Nephron progenitor cell (in vitro differentiated cells): ENCODE measurements at places on chromosomes 13 and 19.

- DNase-seq = peak; percentile 94
Observed at GRCh38 chr13:53200498-53201453, 172.2 kb downstream of the OLFM4 start.

DNA sequence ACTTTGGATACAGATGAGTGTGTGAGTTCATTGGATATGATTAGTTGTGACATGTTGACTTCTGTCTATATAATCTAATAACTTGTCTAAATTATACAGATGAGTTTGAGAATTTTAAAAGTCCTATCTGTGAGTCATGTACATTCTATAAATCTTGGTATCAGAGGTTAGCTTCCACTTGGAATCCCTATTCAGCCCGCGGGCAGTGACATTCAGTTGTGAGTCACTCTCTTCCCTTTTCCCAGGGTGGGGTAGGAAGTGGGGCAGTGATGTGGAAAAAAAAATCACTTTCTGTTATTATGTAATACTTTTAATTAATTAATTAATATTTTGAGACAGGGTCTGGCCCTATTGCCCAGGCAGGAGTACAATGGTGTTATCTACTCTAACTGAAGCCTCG is 33.0 kb upstream of the ZNF808 start:
- no peak for DNase-seq

DNA sequence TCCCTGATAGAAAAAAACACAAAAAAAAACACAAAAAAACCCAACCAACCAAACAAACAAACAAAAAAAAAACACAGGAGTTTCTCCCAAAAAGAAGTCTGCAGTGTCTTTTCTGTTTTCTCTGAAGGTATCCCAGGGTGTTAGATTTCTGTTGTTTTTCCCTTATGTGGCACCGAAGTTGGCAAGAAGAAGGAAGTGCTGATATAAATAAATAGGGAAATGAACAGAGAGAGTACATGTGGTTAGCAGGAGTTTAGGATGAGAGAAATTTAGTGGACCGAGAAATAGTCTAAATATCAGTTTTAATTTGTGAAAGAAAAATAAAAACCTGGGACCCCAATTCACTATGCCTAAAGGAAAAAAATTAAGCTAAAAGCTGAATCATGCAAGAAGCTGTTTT is 287.0 kb upstream of the SGCG start:
- DNase-seq = no peak

- DNase-seq = no peak
Observed at GRCh38 chr19:28330831-28331230, 882.1 kb downstream of the UQCRFS1 start.

- DNase-seq = no peak
Observed at GRCh38 chr19:34075661-34076091, 96.6 kb upstream of the LSM14A start.

DNA sequence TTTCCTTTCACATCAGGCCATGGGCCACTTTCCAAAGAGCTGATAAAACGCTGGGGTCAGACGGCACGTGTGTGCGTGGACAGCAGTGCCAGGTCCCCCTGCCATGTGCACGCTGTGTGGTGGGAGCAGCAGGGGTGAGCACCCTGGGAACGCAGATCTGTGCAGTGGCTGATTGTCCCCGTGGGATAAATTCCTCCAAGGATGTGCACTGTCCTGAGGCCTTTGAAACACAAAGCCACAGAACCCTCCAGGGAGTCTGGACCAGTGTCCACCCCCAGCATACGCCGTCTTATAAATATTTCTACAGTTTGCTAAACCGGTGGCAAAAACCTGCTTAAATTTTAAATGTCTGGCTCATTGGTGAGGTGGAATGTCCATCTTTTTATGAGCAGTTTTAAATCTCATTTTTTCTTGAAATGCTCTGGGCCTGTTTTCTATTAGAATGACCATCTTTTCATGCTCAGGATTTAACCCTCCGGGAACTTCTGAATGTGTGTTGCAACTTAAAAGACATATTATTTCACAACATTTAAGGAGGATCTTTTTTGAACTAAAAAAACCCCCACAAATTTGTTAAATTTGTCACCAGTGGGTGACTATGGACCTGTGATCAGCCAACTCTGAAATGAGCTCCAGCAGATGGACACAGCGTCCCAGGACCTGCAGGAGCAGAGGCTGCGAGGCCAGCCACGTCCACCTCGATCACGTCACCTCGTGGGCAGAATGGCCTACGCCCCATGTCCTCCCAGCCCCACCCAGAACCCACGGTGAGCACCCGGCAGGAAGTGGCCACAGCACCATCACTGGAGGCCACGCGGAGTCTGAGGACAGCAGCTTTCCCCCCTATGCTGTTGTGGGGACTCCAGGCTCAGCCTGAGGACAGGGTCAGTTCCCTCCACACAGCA is 68.6 kb downstream of the RASA3 start:
- DNase-seq = no peak

DNA sequence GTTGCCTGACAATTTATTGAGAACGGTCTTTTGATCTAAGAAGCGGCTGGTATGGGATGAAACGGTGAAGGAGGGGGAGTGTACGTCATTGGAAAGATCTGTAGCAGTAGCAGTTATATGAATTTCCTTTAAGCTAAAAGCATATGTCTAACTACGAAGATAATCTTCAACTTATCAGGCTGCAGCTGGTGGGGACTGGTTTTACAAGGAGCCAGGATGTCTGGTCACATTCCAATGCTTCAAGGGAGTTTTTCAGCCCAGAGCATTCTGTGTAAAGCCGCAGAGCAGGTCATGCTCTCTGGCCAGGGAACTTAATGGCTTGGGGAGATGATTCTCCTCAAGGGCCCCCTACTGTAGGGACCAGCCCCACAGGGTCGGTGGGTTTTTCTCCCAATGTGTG is 29.2 kb downstream of the CLEC4M start:
- no peak for DNase-seq

GRCh38 chr19:58305932-58306323 is 751 bp downstream of the ERVK3-1 start:
- no peak for DNase-seq

DNA sequence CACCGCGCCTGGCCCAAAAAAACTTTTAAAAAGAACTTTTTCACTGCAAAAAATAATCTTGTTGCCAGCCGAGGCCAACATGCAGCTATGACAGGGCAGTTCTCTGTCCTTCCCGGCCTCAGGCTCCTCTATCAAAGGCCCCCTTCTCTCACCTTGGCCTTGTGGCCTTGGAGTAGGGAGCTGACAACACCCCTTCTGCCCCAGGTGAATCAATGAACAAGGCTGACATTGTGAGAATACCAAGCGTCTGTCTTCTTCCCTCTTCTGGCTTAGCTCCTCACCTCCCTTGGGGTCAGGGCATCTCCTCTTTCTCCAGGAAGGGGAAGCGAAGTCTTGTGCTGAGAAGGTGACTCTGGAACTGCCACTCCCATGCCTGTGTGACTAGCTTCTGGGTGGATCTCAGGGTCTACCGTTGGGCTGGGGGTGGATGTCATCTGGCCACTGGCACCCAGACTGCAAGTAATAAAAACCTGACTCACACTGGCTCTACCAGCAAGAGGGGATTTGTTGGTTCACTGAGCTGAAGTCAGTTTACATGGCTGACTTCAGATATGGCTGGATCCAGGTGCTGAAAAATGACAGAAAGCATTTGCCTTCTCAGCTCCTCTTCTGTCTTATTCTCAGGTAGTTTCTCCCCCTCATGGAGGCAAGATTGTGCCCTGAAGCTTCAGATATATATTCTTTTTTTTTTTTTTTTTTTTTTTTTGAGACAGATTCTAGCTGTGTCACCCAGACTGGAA is 6.3 kb downstream of the C19orf38 start:
- no peak for DNase-seq
